Dermis blood vessel endothelial cell (primary cell): ENCODE measurements at places on chromosomes 4 and X.
A peak's percentile ranks its signal among the peaks of the same experiment; 100 is the strongest.

DNA sequence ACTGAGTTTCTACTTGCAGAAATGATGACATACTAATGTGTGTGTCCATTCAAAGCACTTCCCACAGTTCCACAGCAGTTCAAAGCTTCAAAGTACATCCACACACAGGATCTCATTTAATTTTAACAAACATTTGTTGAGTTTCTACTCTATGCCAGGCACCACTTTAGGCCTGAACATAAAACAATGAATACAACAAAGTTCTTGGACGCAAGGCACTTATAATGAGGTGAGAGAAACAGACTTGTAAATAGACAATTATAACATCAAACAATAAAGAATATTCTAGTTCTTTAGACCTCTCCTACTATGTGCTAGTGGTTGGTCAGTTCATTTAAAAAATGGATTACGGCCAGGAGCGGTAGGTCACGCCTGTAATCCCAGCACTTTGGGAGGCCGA, 82.0 kb upstream of the SPANXB1 start:
- no peak for DNase-seq

GRCh38 chrX:68894142-68894512, 65.3 kb downstream of the EFNB1 start:
- DNase-seq: no peak

- no peak for DNase-seq
Observed at GRCh38 chrX:72687396-72687795, 26.7 kb downstream of the PHKA1 start.

DNA sequence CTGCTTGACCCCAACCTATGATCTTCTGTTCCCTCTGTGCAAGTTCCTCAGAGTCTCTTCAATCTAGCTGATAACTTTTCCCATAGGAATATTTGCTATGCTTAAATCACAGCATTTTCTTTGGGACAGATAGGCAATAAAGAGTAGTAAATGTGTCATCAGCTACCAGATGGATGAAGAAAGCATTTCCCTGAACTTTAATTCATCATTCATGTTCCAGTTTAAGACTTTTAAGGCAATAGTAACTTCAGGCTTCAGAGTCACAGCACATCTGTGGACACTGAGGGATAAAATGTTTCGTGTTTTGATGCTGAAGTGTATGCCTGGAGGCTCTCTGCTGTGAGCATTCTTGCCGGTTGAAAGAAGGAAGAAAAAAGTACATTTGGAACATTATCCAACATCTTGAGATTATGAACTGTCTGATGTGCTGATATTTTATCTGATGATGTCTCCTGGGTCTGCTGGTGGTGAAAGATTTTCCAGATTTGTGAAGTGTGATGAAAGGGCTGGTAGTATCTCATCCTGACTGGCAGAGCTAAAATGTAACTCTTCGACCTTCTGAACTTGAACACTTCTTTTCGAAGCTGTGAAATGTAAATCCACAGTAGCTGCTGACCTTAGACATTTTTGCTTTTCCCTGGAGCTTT, 133.7 kb downstream of the DCLK2 start:
- no peak for DNase-seq

GRCh38 chr4:158532556-158533231, 11.0 kb downstream of the RXFP1 start:
- no peak for DNase-seq

DNA sequence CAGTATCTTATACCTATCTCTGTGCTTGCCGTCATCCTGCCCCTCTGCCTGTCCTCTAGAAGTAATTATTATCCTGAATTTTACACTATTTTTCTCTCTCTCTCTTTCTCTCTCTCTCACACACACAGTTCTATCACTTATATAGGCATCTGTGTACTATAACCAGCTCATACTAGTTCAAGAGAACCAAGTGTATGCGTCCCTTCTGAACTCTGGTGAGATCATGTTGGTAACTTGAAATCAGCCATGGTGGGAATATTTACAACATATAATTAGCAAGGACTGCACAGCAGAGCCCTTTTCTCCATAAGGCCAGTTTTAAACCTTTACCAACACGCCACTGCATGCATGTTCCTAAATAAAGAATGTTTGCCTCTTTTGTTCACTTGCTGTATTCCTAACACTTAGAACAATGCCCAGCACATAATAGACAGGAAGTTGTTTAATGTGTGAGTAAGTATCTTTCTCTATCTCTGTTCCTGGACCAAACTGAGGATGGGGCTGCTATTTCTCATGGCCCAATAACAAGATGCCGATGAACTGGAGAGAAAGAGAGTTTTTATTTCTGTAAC, 51.1 kb upstream of the IL21 start:
- peak; percentile 57 for DNase-seq

- no peak for DNase-seq
Observed at GRCh38 chrX:130552444-130553073, 150.8 kb downstream of the RBMX2 start.
